ENCODE measurements at places on chromosomes 5 and 9.

- no peak overlapping the region for H3K4me3 ChIP-seq
- no peak for DNase-seq
- H3K4me1 ChIP-seq = peaks cover 7% of the 10 kb centered on the region
- no peaks in the 10 kb centered on the region for H3K36me3 ChIP-seq
Observed at GRCh38 chr5:133260715-133261114, 208.9 kb downstream of the HSPA4 start.

DNA sequence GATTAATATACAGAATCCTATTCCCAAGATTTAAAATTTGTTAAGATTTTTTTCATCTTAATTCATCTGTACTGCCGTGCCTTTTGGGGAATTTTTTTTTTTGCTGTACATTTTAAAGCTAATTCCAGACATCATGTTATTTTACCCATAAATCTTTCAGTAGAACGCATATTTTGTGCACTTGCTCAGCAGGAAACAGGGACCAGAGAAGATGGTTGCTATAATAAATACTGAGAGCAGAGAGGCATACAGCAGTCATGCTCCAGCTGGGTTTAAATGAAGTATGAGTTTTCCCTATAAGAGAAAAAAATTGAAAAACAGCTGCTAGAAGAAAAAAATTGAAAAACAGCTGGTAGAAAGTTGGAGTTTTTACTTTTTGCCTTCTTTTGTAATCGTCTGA, 196.9 kb upstream of the PUM3 start:
- H3K27ac ChIP-seq = no peak overlapping the region
- no peak overlapping the region for H3K4me3 ChIP-seq
- no peaks in the 10 kb centered on the region for H3K36me3 ChIP-seq
- no peaks in the 10 kb centered on the region for H3K27me3 ChIP-seq

GRCh38 chr5:32109236-32109635, 64.9 kb downstream of the GOLPH3 start:
- no peak for DNase-seq
- no peaks in the 10 kb centered on the region for H3K27me3 ChIP-seq
- H3K27ac ChIP-seq = no peak overlapping the region
- H3K4me1 ChIP-seq = no peaks in the 10 kb centered on the region
- no peak overlapping the region for H3K4me3 ChIP-seq

GRCh38 chr5:170451747-170452365, 52.0 kb upstream of the KCNIP1 start:
- H3K27me3 ChIP-seq = no peaks in the 10 kb centered on the region
- H3K4me1 ChIP-seq = no peaks in the 10 kb centered on the region
- no peak overlapping the region for H3K4me3 ChIP-seq
- no peak overlapping the region for H3K27ac ChIP-seq
- DNase-seq = no peak
- no peaks in the 10 kb centered on the region for H3K36me3 ChIP-seq

GRCh38 chr9:99605016-99605743, 216.5 kb upstream of the NR4A3 start:
- H3K4me1 ChIP-seq = no peaks in the 10 kb centered on the region
- no peaks in the 10 kb centered on the region for H3K27me3 ChIP-seq
- no peak for DNase-seq
- no peak overlapping the region for H3K27ac ChIP-seq
- H3K4me3 ChIP-seq = no peak overlapping the region

GRCh38 chr5:73286896-73287295, 113.9 kb downstream of the TMEM174 start:
- no peak overlapping the region for H3K27ac ChIP-seq
- H3K4me3 ChIP-seq = no peak overlapping the region
- H3K36me3 ChIP-seq = no peaks in the 10 kb centered on the region
- no peak for DNase-seq
- H3K4me1 ChIP-seq = no peaks in the 10 kb centered on the region
